ENCODE measurements at places on chromosomes 6 and 20.

DNA sequence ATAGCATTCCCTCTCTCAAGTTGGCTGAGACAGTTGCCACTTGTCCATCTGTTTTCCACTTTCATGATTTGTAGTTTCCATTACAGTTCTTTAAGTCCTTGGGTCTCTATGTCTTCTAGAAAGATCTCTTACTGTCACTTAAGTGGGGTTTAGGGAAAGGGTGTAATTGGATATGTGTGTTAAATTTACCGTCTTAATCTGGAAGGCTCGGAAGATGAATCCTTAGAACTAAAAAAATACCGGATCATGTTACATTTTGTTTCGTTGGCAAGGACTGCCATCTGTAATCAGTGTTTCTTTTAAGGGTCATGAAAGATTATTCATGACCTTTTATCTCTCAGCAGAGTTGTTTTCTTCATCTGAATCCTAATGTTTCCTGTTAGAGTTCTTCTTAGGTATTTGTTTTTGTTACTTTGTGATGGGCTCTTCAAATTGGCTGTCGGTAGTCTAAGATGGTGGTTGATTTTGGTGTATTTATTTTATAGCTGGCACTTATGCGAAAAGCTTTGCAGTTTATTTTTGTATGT lies 21.8 kb upstream of the BTBD3 start:
- DNase-seq, result no peak

- no peak for DNase-seq
These were observed 155.0 kb downstream of the CDH26 start for GRCh38 chr20:60113024-60113724.

DNA sequence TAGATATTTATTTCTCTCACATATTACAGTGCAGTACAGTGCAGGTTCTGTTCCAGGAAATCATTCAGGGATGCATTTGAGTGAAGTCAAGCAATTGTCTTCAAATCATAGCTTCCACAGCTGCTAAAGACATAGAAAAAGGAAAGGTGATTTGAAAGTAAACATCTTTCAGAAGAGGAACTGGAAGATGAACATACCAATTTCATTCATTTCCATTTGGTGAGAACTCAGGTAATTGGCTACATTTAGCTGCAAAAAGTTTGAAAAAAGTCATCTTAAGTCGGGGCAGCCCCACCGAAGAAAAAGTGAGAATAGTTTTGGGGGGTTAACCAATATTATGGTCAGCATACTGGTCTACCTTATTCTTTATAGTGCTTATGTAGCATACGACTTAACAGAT lies 61.4 kb upstream of the IL20RA start:
- no peak for DNase-seq

GRCh38 chr6:87333591-87334181 lies 4.6 kb upstream of the GJB7 start:
- DNase-seq, result no peak

Measured in hypothalamus (tissue), 51 donors.